SK-N-DZ (cell line): ENCODE measurements at places on chromosomes 6 and 20.
A peak's percentile ranks its signal among the peaks of the same experiment; 100 is the strongest.

- DNase-seq: no peak
Observed at GRCh38 chr6:38476141-38476540, 163.6 kb downstream of the BTBD9 start.

DNA sequence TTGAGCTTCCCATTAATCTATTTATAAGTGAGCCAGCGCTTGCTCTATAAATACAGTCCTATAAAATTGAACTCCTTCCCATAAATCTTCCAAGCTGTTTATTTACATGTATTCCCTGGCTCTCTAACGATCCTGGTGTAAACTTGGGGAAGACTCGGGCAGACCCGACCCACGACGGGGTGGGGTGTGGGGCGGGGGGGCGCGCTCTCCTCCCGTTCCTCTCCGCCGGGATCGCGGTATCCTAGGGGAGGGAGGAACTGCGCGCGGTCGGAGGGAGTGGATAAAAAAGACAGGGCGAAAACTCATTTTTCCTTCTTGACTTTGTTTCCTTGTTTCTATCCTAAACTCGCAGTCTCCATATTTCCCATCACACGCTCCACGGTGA is 31.1 kb downstream of the TFAP2B start:
- no peak for DNase-seq

DNA sequence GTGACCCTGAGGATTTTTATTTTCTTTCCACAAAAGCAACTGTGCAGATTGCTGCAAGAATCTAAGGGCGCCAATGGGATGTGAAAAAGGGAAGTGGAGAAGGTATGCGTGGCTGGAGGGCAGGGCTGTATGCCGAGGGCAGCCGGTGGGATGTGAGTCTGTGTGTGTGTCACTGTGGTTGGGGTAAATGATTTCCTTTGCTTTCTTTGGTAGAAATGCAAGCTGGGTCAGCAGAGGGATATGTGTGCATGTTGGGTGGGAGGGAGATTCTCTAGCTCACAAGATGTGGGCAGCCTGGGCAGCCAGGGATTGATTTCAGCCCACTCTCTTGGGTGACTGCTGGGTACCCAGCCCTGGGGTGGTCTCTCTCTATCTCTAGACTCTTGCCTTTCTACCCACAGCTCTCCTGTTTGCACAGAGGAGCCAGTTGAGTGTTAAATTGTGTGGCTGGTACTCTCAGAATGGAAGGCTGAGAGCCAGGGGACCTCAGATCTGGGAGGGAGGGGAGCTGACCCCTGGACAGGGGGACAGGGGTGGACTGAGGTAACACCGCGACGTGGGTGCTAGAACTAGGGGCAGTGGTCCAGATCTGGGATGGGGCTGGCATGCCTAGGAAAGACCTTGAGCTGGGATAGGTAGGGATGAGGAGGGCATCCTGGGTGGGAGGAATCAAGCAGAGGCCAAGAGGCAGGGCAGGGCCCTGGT is 136.8 kb upstream of the RNF24 start:
- DNase-seq: no peak

DNA sequence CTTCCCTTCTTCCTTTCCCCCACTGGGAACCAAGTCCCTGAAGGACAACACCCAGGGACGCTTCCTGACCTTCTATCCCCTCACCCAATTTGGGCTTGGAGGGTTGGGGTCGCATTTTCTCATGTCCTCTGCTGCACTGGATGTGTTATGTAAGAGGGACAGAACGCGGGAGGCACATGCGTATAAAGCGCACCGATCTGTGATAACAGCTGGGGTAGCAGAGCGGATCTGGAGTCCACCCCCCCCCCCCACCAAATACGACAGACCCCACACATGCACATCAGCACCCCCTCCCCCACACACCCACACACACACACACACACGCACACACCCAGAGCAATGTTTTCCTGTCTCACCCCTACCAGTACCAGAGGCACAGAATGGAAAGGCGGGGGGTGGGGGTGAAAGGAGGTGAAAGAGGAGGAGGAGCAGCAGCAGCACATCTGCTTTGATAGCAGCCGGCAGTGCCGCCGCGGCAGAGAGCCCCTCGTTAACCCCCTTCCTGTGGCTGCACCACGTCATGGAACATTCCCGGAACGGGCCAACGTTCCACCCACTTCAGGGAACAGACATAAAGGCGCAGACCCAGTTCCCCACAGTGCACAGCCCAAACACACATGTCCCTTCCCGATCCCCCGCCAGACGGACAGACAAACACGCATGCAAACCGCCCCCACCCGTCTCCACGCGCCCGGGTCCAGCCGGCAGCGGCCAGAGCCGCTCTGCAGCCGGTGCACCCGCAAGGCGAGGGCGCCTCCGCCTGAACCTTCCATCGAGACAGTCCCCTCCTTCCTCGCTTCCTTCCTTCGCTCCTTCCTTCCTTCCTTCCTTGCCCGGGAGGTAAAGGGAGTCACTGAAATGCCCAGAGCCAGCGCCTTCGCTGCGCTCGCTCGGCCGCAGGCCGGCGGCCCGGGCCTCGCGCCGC is 590 bp downstream of the HIVEP2 start:
- peak; percentile 82 for DNase-seq

- DNase-seq: no peak
Observed at GRCh38 chr6:56227071-56227879, 20.1 kb downstream of the COL21A1 start.

GRCh38 chr20:45899046-45899835 is 8.1 kb downstream of the CTSA start:
- no peak for DNase-seq
